NCI-H526 (cell line): ENCODE measurements at places on chromosomes 2 and 18.

DNA sequence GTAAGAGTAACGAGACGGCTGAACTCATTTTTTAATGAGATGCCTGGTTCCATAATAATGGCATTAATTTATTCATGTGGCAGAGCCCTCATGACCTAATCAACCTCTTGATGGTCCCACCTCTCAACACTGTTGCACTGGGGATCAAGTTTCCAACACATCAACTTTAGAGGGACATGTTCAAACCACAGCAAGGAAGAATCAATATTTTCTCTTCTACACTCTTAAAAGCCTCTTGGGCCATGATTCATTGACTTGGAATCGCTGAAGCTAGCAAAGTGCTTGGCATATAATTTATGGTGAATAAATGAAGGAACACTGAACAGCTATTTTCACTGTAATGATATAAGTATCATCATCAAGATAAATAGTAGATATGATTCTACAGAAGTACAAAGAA, 333.0 kb downstream of the TNS1 start:
- no peak for DNase-seq

GRCh38 chr2:74740741-74741431, 86.8 kb downstream of the SEMA4F start:
- no peak for DNase-seq

- DNase-seq = no peak
Measured at GRCh38 chr18:62828091-62828640, 112.8 kb downstream of the PHLPP1 start.

DNA sequence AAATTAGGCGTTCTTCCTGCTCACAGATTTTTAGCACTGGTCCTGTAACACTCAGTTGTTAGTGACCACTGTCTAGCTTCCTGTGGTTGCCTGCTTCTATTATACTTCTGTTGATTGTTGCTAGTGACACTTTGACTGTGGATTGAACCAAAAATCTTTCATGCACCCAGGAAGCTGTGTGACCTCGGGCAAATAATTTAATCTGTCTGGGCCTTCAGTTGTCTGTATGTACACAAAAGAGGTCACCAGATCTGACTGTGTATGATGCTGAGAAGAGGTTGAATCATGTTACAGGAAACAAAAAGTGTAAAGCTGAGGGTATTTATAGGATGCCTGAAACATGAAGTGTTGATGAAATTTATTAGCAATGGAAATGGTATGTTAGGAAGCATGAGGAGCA, 12.7 kb downstream of the ICOS start:
- DNase-seq = no peak

DNA sequence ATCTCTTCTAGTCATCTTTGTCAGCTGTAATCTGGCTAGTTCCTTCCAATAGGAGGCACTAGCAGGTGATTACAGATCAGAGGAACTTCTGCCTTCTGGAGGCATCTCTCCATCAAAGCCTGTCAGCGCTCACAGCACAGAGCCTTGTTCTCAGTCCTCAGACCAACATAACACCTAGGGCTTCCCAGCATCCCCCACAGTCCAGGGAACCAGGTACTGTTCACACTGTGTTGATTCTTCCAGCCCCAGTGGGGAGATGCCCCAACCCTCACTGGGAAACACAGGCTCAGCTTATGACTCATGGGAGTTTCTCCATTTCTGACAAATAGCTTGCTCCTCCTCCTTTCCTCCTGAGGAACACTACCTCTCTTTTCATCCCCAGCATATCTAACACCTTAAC, 601.7 kb downstream of the CBLN2 start:
- DNase-seq = no peak

- DNase-seq = no peak
Measured at GRCh38 chr18:5488844-5489243, 55.0 kb downstream of the EPB41L3 start.

DNA sequence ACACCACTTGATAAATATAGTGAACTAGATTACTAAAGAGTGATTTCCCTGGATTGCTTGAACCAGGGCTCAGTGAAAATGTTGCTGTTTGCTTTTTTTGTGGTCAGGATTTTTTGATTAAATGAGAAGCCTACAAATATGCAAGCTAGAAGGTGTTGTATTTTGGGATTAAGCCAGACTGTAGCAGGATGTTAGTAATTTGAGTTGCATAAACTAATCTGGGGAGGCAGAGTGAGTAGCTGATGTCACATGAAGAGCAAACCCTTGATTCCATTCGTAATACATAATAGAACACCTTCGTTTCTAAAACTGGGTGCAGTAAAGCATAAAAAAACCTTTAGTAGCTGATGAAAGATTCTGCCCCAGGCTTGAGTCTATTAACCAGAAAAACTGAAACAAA, 32.0 kb downstream of the NEDD4L start:
- no peak for DNase-seq

DNA sequence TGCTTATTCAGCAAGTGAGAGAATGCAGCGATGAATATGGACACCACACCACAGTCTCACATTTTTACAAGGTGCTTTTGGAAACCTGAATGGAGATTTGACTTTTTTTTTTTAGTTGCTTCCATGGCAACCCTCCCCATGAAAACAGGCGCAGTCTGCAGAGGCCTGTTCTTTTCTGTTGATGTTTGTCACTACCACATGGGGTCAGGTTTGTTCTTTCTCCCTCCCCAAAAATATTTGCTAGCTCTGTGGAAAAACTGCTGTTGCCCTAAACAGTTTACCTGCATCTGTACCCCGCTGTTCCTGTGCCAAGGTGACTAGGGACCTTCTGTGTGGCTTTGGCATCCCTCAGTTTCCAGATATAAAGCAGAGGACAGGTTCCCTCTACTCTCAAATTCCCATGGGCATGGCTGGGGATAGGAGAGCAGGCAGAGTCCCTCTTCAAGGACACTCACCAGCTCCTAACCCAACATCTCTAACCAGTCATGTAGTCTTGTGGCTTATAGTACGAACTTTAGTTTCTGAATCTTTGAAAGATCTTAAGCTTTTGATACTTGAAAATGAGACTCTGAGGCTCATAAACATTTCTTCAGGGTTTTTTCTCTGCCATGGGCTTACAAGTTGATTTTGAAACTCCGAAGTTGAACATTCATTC, 14.7 kb upstream of the MAPRE2 start:
- DNase-seq = no peak

DNA sequence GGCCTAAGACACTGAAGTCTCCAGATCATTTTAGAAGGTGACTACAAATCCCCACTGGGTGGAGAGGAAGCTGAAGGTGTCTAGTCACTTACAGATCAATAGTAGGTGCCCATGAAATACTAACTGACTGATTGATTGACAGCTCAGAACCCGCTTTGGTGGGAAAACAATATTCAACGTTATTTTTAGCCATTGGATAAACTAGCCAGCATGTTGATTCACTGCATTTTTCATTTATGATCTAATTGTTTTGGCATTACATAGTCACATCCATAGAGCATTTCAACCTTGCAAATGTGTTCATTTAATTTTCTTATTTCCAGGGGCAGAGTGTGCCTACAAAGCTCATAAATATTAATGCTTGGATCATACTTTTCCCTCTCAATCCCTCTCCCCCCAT, 162.3 kb downstream of the MREG start:
- DNase-seq = no peak
